Esophagus muscularis mucosa (tissue), 4 donors: ENCODE measurements at places on chromosomes 12 and 14. TPM values are rescaled to one million over a fixed set of nuclear protein-coding genes. Genes with fewer than 3 reads are reported as not detected.

The SERPINA10 gene
- not detected for total RNA-seq

- no peak for DNase-seq
Observed at GRCh38 chr12:66115071-66115600, 15.4 kb downstream of the LLPH start.

GRCh38 chr12:3041558-3042164, 35.5 kb upstream of the TSPAN9 start:
- no peak for DNase-seq

The PPFIA2 gene
- total RNA-seq: 0.66 TPM
